ENCODE measurements at places on chromosomes 3 and 15.
A peak's percentile ranks its signal among the peaks of the same experiment; 100 is the strongest.

DNA sequence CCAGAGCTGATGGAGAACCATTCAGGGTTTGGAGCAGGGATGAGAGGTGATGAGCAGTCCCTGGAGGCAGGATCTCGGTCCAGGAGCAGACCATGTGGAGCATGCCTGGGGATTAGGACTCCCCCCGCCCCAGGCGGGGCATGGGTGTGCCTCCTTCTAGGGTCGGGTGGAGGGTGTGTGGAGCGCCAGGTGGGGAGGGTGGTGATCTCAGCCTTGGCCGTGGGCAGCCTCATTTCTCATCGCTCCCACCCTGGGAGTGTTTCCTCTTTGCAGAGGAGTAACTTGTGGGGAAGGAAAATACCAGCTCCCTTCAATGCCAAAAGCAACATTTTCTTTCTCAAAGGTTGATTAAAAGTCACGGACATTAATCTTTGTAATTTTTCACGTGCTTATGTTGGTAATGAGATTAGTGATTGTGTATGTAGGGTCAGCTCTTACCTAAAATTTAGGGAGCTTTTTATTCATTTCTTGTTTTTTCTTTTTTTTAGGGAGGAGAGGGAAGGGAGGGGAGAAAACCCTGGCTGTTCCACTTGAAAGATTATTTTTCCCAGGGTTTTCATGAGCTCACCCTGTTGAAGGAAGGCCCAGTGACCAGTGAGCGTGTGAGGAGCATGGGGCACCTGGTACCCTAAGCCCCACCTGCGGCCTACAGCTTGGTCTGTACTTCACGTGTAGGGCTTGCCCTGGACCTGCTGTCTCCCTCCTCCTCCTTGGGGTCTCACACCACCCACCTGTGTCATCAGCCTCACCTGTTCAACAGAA, 11.0 kb downstream of the FBLN2 start:
- no peak for DNase-seq

DNA sequence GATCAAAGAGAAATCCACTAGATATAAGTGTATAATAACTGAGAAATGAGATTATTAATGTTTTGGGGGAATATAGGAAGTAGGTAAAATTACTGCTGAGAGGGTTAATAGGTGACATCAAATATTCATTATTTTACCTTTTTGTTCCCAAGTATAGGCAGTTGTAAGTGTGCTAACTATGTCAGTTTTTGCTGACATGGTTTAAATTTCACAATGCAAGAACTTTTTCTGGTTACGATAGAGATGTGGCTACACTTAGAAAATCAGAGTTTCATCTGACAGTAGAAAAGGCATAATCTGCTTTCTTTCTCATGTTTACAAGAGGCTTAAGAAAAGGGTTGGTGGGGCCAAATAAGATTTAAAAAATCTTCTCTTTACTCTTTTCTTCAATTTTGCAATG, 235.0 kb upstream of the DPPA4 start:
- DNase-seq, result no peak

DNA sequence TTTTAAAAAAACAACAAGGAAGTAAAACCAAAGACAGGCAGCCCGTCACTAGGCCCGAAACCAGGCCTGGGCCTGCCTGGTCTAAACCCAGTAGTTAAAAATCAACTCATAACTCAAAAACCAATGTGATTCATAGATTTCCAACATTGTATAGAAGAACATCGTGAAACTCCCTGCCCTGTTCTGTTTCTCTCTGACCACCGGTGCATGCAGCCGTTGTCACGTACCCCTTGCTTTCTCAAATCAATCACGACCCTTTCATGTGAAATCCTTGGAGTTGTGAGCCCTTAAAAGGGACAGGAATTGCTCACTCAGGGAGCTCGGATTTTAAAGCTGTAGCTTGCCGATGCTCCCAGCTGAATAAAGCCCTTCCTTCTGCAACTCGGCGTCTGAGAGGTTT, 89.5 kb downstream of the DCLK3 start:
- DNase-seq, result no peak

GRCh38 chr3:123104550-123104949, 37.7 kb downstream of the PDIA5 start:
- DNase-seq, result peak; percentile 80

Data from choroid plexus epithelial cell (primary cell).